ENCODE measurements at places on chromosomes 1 and 21. TPM values are rescaled to one million over a fixed set of nuclear protein-coding genes. Genes with fewer than 3 reads are reported as not detected.

Gene DEPDC1
- 0.54 TPM for total RNA-seq

Gene USH2A
- under 0.01 TPM for total RNA-seq

Gene CD84
- 24.2 TPM for total RNA-seq

Gene FAM78B
- 0.27 TPM for total RNA-seq

Gene BEST4
- 0.27 TPM for total RNA-seq

Gene LHX4
- total RNA-seq: under 0.01 TPM

Gene OLIG1
- total RNA-seq: 0.27 TPM

Gene TMEM52
- 0.27 TPM for total RNA-seq

Gene ELAPOR1
- 0.27 TPM for total RNA-seq

Data from hematopoietic multipotent progenitor cell (in vitro differentiated cells).